ENCODE measurements at places on chromosomes 5 and 9. TPM values are rescaled to one million over a fixed set of nuclear protein-coding genes. Genes with fewer than 3 reads are reported as not detected.

RXRA gene
- total RNA-seq = 49.1 TPM

TMEM215 gene
- total RNA-seq = not detected

SH3PXD2B gene
- total RNA-seq = 14.8 TPM

GADD45G gene
- total RNA-seq = 3.3 TPM

ISL1 gene
- not detected for total RNA-seq

PDGFRB gene
- 13.6 TPM for total RNA-seq

CEP78 gene
- total RNA-seq = 8.6 TPM

PCDHB10 gene
- total RNA-seq = 0.26 TPM

RNF20 gene
- total RNA-seq = 19.9 TPM
